ENCODE measurements at places on chromosomes 5 and 9.
A peak's percentile ranks its signal among the peaks of the same experiment; 100 is the strongest.

GRCh38 chr5:83035373-83036100, 41.7 kb downstream of the TMEM167A start:
- no peak overlapping the region for H3K4me3 ChIP-seq
- no peaks in the 10 kb centered on the region for H3K27me3 ChIP-seq
- DNase-seq: peak; percentile 83
- H3K36me3 ChIP-seq: no peaks in the 10 kb centered on the region

GRCh38 chr5:51859624-51860023, 476.4 kb downstream of the ISL1 start:
- H3K36me3 ChIP-seq: no peaks in the 10 kb centered on the region
- no peak overlapping the region for H3K4me3 ChIP-seq
- no peaks in the 10 kb centered on the region for H3K4me1 ChIP-seq
- H3K27me3 ChIP-seq: no peaks in the 10 kb centered on the region
- no peak for DNase-seq

- peaks cover 62% of the 10 kb centered on the region for H3K27me3 ChIP-seq
- no peak overlapping the region for H3K27ac ChIP-seq
- no peak for DNase-seq
- H3K4me1 ChIP-seq: no peaks in the 10 kb centered on the region
- H3K4me3 ChIP-seq: no peak overlapping the region
- H3K36me3 ChIP-seq: no peaks in the 10 kb centered on the region
Observed at GRCh38 chr9:136190237-136190601, 14.7 kb downstream of the LHX3 start.

- no peaks in the 10 kb centered on the region for H3K36me3 ChIP-seq
- no peak overlapping the region for H3K4me3 ChIP-seq
- H3K4me1 ChIP-seq: no peaks in the 10 kb centered on the region
- no peaks in the 10 kb centered on the region for H3K27me3 ChIP-seq
Observed at GRCh38 chr9:116100711-116101121, 52.9 kb upstream of the PAPPA start.

DNA sequence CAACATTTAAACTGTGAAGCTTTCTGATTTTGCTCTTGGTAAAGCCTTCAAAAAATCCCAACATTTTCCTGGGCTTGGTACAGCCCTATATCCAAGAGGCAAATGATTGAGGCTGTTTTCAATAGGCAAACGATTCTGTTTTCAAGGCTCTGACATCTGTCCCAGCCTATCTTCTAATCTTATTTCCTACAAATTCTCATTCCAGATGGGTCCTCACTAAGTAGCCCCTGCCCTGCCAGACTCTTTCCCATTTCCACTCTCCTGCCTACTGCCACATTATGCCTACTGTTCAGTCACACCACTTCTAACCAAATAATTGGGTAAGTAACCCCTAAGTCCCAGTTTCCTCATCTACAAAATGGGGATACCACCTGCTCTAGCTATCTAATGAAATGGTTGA, 3.5 kb downstream of the GBA2 start:
- H3K27ac ChIP-seq: no peak overlapping the region
- peaks cover 45% of the 10 kb centered on the region for H3K36me3 ChIP-seq
- H3K4me1 ChIP-seq: peaks cover 30% of the 10 kb centered on the region
- no peak for DNase-seq
- H3K27me3 ChIP-seq: no peaks in the 10 kb centered on the region
- H3K4me3 ChIP-seq: no peak overlapping the region

- H3K27ac ChIP-seq: no peak overlapping the region
- H3K4me3 ChIP-seq: no peak overlapping the region
- no peaks in the 10 kb centered on the region for H3K27me3 ChIP-seq
- DNase-seq: no peak
- H3K4me1 ChIP-seq: no peaks in the 10 kb centered on the region
Observed at GRCh38 chr5:163473635-163474243, 13.3 kb downstream of the HMMR start.

Measured in spinal cord (tissue), 10 donors.